ENCODE measurements at places on chromosomes 7 and 10. TPM values are rescaled to one million over a fixed set of nuclear protein-coding genes. Genes with fewer than 3 reads are reported as not detected.

CLCN1 gene
- total RNA-seq, result not detected

TTYH3 gene
- total RNA-seq, result 17.5 TPM

SPDYE1 gene
- not detected for total RNA-seq

TAC1 gene
- total RNA-seq, result 23.6 TPM

LBX1 gene
- total RNA-seq, result not detected
